PC-3 (cell line): ENCODE measurements at places on chromosomes 16 and 17.
A peak's percentile ranks its signal among the peaks of the same experiment; 100 is the strongest.

- peak; percentile 79 for DNase-seq
These were observed 79.0 kb downstream of the DYNLRB2 start for GRCh38 chr16:80619824-80620223.

- peak; percentile 74 for DNase-seq
These were observed 195.9 kb upstream of the C17orf78 start for GRCh38 chr17:37179893-37180292.

DNA sequence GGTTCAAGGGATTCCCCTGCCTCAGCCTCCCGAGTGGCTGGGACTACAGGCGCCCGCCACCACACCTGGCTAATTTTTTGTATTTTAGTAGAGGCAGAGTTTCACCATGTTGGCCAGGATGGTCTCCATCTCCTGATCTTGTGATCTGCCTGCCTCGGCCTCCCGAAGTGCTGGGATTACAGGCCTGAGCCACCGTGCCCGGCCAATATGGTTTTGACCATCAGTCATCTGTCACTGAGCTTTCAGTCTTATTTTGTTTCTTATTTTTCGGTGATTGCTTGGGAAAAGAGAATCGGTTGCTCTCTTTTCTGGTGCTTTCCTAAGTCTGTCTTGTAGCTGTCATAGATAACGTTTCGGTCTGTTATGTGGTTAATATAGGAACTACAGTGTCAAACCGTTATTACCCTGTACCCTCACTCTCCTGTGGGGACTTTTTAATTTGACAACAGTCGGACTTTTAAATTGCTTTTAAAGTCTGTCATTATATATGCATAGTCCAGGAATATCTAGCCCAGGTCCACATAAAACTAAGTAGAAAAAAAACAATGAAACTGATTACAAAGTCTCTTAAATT is 453.4 kb downstream of the KCNJ18 start:
- no peak for DNase-seq

GRCh38 chr17:59093145-59093701 is 13.5 kb downstream of the TRIM37 start:
- no peak for DNase-seq

DNA sequence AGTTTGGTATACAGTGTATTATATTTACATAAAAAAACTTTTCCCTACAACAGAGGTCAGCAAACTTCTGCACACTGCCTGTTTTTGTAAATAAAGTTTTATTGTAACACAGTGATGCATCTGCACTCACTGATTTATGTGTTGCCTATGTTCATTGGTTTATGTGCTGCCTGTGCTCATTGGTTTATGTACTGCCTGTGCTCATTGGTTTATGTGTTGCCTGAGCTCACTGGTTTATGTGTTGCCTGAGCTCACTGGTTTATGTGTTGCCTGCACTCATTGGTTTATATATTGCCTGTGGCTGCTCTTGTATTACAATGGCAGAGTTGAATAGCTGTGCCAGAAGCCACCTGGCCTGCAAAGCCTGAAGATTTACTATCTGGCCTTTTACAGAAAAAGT is 81.6 kb downstream of the MYH11 start:
- peak; percentile 33 for DNase-seq

DNA sequence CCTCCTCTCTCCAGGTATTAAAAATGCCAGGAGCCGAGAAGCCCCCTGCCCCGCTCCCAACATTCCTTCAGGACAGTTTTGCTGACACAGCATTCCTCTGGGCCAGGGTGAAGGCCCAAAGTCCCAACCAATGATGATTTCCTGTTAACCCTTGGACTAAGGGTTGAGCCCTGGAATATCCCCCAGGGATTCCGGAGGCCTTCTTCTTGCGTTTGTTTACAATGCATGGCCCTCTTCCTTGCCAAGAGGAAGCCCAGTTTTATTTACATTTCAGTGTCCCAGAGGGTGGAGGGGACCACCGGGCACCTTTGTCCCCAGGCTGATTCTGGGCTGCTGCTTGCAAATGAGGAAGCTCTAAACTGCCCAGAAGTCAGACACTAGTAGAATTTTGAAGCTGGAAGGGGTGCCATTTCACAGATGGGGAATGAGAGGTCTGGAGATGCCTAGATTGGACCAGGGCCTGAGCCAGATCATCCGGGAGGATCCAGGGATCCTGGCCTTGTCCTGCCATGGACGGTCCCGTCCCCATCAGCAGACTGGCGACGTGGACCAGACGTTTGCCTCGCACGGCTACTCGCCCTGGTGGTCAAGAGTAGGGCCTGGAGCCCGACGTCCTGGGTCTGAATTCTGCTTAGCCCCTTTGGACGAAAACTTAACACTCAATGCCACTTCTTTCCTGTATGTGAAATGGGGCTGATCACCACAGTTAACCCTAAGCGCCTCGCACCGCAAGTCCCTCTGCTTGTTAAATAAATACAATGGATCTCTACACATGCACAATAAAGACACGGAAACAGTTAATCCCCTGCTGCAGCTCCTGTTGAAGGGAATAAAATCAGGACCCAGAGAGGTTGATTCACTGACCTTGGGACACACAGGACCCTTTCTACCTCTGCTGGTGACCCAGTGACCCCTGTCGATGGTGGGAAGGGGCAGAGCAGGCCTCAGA is 55.6 kb upstream of the CIBAR2 start:
- no peak for DNase-seq

GRCh38 chr16:67180166-67180565 is 3.6 kb downstream of the MATCAP1 start:
- DNase-seq: no peak

GRCh38 chr17:27038676-27039075 is 255.2 kb upstream of the WSB1 start:
- peak; percentile 14 for DNase-seq

- DNase-seq: no peak
These were observed 90.5 kb upstream of the ZNF469 start for GRCh38 chr16:88292007-88292970.

DNA sequence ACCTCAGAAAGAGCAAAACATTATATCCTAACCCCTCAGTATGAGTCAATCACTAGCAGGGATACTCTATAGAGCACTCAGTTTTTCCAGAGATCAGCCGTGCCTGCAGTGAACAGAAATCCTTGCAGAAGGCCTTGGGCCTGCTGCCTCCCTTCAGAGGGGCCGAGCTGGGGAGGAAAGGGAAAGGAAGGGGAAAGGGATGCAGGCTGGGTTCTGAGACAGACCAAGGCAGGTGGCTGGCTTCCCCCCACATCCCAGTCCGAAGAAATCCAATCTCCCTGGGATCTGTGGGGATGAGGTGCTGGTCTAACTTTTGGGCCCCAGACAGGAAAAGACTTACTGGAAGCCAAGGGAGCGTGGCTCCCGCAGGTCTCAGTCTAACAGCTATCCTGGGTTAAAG is 25.3 kb downstream of the SRL start:
- DNase-seq: no peak

- no peak for DNase-seq
These were observed 199.4 kb downstream of the TANC2 start for GRCh38 chr17:63165400-63165799.

DNA sequence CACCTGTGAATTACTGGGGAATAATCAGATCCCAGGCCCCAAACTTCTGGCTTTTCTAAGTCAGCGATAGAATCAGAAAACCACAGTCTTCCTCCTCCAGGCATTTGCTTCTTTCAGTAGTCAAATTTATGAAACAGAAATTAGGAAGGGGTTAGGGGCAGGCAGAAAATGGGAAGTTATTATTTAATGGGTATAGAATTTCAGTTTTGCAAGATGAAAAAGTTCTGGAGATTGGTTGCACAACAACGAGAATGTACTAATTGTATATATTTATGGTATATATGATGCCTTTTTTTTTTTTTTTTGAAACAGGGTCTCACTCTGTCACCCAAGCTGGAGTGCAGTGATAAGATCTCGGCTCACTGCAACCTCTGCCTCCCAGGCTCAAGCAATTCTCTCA is 23.5 kb downstream of the ORC6 start:
- DNase-seq: no peak

DNA sequence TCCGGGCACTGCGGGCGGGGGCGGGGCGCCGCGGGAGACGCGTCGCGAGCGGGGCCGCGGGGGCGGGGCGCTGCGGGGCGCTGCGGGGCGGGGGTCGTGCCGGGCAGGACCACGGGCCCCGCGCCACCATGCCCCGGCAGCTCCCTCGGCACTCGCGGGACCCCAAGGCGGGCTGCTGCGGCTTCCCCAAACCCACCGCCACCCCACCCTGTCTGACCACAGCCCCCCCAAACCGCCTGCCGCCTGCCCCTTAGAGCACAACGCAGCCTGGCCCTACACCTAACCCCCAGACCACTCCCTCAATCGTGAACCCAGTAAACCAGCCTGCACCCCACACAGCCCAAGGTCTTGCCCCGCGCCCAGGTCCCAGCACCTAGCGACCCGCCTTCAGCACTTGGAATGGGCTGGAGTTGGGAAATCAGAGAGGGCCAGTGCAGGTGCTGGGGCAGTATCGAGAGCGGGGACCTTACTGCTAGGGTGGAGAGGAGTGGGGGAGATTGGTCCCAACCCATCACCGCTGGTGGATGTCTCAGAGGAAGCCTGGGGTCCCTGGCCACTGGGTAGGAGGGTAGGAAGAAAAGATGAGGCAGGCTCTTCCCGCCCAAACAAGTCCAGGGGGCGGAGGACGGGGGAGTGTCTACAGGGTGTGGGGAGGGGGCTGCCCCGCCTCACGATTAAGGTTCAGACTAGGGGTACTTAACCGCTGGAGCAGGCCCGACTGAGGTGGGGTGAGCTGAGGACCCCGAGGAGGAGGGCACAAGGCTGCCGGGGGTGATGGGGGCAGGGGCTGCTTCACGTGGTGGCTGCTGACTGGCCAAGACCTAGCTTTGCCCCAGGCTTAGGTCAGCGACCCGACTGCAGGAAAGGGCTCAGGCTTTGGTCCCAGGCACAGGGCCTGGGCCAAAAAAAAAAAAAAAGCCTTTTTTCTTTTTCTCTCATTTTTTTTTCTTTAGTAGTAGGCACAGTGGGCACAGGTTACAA is 539 bp upstream of the VAMP2 start:
- no peak for DNase-seq

DNA sequence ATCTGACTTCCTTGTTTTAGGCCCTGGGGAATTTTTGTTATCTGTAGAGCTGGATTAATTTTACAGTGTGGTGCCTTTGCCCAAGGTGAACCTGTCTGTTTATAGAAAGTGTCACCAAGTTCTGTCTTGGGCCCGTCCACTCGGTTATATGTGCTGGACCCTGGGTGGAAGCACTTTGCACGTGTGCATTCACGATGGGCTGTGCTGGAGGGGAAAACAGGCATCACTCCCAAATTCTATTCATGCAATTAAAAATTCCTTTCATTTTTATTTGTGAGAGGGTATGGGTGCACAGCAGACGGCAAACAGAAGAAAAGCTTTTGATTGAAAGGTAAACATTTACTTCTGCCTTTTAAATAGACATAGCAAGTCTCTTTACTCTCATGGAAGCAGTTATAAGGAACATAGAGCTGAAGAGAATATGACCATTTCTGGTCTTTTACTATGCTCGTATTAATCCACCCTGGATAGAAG is 101.2 kb downstream of the WWOX start:
- no peak for DNase-seq

- DNase-seq: no peak
These were observed 20.5 kb upstream of the UBE2I start for GRCh38 chr16:1288813-1289476.

DNA sequence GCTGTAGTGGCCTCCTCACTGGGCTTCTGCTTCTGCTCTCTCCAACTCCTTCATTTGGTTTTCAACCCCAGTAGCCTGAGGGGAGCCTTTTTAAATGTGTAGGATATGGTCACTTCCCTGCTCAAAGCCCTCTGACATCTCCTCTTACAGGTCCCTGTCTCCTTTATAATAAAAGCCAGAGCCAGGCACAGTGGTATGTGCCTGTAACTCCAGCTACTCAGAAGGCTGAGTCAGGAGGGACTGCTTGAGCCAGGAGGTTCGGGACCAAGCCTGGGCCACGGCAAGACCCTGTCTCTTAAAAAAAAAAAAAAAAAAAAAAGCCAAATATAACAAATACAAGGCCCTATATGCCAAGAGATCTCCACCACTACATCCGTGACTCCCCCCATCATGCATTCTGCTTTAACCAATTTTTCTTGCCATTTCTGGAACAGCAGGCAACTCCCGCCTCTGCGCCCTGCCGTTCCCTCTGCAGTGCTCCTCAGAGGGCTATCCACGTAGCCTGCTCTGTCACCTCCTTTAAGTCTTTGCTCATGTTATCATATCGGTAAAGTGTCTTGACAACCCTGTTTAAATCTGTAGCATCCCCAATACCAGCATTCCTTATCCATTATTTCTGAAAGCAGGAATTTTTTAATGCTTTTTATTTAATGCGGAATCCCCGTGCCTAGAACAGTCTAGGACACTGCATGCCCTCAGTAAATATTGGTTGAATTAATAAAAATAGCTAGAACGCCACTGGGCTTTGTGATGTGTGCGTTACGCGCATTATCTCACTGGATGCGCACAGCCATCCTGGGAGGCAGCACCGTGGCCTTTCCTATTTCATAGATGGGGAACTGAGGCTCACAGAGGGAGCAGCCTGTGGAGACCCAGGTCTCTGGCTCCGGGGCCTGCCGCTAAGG is 9.5 kb downstream of the ZNF771 start:
- no peak for DNase-seq

DNA sequence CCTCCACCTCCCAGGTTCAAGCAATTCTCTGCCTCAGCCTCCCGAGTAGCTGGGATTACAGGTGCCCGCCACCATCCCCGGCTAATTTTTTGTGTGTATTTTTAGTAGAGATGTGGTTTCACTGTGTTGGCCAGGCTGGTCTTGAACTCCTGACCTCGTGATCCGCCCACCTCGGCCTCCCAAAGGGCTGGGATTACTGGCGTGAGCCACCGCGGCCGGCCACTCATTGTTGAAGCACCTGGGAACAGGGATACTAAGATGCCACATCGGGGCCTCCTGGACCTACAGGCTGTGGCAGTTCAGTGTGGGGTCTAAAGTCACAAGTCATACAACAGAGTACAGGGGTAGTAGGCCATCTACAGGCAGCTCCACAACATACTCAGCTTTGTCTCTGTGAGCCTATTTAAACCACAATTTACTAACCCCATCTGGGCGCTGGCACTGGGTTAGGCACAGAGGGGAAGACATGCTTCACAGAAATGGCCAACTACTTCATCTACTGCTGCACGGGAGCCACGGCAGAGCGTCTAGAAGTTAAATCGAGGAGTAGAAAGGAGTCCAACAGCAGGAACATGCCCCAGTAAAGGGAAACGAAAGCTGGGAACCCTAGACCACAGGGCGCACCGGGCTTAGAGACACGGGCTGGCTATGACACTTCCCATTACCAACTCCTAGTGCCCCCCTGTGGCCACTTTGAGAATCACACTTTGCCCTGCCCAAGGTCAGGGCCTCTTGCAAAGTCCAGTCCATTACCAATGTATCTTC is 4.3 kb downstream of the VAMP2 start:
- DNase-seq: peak; percentile 88
